Stimulated activated CD4-positive, alpha-beta T cell treated with anti-CD3 and anti-CD28 coated beads, Interleukin-4, amount 100 ng/mL, for 4 hours (primary cell): ENCODE measurements at places on chromosomes 3 and 15.

GRCh38 chr15:80778964-80779657 is at the start of gene CEMIP:
CEMIP (plus strand) TSS chr15:80779370; CDS start chr15:80873880, 94,510 bp downstream.
- DNase-seq = peak; percentile 57

- DNase-seq = no peak
Measured at GRCh38 chr3:176075046-176075445, 1122.2 kb downstream of the TBL1XR1 start.

GRCh38 chr3:22098021-22098420 is 347.0 kb upstream of the ZNF385D start:
- no peak for DNase-seq

GRCh38 chr3:189638276-189639031 is 7.3 kb downstream of the TP63 start:
- no peak for DNase-seq

- DNase-seq = no peak
Measured at GRCh38 chr3:48546203-48546829, 10.3 kb downstream of the PFKFB4 start.

GRCh38 chr3:38227989-38228388 is 37.6 kb upstream of the SLC22A13 start:
- no peak for DNase-seq

- DNase-seq = no peak
Measured at GRCh38 chr3:193637831-193638230, 44.8 kb downstream of the OPA1 start.

- DNase-seq = no peak
Measured at GRCh38 chr15:65956307-65956706, 87.0 kb downstream of the RAB11A start.

GRCh38 chr15:70477750-70478250 is 285.6 kb downstream of the UACA start:
- DNase-seq = no peak

- DNase-seq = no peak
Measured at GRCh38 chr15:24944954-24945353, 9.8 kb upstream of the SNRPN start.

DNA sequence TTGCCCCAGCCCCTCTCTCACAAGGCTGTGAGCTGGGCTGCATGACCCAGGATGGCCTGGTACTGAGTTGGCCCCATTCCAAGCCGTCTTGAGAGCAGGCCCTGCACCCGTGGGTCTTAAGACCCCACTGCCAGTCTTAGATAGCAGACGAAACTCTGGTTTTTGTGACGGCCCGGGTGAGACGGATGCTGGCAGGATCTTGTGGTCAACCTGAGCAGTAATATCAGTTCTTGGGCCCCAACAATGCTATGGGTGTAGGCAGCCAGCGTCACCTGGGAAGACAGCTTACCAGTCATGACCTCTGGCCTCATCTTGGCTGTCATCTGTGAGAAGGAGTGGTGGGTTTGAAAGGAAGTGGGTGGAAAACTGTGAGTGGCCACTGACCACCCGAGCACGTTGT is 305.8 kb downstream of the ARRDC4 start:
- DNase-seq = no peak

- DNase-seq = no peak
Measured at GRCh38 chr15:81023483-81024264, 23.0 kb downstream of the TLNRD1 start.

DNA sequence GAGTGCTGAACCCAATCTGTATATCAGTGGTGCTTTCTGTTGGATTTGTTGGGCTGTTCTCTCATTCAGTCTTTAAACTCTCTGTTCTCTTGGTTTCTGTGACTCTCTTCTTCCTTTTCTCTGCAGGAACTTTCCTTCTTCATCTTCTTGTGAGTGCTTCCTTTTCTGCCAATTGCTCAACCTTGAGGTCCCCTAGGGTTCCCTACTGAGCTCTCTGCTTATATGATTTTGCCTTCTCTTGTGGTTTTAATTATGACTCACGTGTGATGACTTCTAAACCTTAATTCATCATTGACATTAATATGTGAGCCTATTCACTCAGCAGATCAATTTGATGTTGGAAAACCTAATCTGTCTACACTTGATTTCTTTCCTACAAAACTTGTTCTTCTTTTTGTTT is 39.4 kb downstream of the MOBP start:
- no peak for DNase-seq

DNA sequence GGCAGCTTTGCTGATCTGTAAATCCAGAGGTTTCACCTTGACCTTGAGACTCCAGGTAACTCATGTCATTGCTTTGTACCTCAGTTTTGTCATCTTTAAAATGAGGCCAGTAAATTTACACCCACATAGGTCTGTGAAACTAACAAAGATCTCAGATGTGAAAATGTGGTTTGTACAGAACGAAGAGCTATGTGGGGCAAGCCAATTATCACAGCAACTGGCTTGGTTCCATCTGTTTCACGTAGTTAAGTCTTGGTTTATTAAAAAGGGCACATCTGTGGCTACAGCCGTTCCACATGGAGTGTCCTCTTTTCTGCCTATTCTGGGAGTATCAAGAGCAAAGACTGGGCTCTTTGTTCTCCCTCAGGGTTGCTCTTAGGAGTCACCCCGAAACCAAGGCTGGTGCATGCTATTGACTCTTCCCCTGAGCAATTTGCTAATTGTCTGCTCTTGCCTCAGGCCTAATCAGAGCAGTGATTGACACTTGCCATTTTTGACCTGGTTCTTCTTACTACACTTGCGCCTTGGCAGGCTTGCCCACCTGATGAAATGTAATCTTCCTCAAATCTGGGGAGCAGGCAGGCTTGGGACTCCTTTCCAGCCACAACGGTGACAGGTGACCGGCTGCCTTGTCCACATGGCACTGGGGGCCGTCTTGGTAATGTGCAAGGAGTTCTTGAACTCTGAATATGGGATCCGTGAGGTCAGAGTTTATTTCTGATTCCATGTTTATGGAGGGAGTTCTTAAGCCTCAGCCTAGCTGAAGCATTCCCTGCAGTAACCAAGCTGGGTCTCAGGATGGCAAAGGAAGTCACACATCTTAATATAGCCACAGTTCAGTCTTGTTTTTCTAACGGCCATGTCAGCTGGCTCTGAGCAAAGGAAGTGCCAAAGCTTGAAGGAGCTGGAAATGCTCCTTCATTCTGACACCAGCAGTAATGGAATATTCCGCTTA is 40.1 kb downstream of the EAF1 start:
- DNase-seq = no peak

DNA sequence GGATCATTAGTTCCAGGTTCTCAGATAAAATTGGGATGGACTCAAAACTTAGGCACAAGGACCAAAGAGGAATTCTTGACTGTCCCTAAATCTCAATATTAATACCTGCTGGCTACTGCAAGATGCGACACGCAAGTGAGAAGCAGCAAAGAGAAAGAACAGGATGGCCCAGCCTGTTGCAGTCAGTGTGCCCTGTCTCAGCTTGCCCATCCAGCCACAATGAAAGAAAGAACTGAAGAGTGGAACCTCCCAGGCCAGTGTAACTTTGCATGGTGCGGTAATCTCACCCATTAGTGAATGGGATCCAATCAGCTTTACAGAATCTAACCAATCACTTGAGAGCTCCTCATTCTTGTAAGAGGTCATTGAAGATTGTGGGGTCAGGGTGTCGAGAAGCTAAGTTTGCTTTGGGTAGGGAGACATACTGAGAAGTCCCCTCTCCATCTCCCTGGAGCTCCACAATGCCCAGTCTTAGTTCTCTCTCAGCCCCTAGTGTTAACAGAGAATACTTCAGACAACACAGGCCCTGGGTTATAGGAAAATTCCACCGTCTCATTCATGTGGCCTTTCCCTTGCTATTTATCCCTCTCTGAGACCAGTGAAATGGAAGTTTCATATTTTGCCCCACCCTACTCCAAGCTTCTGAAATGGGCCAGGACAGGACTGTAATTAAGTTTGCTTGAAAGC is 3.2 kb upstream of the SLC9A9 start:
- DNase-seq = no peak

GRCh38 chr3:183244219-183244618 is 8.8 kb upstream of the B3GNT5 start:
- no peak for DNase-seq

- DNase-seq = no peak
Measured at GRCh38 chr3:36166477-36166876, 213.8 kb upstream of the STAC start.

- peak; percentile 70 for DNase-seq
Measured at GRCh38 chr3:36944641-36945270, at the start of gene TRANK1. TRANK1 (minus strand) TSS chr3:36945054; CDS start chr3:36944809, 245 bp downstream.

DNA sequence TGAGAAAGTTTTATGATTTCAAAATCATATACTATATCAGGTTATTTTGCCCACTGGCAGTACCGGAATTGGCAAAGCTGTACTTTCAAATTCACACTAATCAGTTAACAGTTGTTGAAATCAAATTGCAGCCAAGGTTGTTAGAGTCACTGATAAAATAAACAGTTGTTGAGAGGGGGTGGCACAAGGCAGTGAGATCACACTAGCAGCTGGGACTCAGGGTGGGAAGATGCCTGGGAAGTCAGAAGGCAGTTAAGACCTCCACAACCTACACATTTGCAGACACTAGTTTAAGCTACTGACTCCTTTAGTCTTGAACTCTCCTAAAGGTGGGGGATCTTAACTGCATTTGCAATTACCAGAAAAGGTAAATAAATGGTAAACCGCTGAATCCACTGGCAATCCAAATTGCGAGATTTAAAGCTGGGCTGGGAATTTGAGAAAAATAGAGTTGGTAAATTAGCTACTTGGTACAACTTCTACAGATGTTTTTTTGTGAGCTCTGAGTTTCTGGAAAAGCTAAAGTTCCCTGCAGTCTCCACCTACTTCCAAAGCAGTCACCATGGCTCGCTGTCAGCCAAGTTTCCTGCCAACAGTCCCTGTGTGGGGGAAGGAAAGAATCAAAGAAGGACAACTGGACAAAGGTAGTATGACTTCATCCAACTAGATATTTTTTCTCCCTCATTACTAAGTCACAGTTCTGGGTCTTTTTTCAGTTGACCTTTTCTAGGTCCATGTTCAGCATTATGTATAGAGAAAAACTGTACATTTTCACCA is 105.7 kb downstream of the ZNF385D start:
- no peak for DNase-seq

DNA sequence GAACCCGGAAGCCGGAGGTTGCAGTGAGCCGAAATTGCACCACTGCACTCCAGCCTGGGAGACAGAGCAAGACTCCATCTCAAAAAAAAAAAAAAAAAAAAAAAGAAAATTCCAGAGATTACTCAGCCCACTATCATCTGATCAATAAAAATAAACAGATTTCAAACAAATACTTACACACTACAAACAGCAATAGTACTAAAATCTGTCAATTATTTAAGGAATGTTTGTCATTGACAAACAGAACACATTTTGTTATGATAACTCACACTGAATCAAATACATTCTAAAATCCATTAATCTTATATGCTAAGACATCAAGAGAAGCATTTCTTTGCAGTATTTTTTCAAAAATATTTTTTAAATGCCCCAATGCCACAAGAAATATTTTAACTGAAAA is 7.6 kb downstream of the MYO9A start:
- DNase-seq = no peak

DNA sequence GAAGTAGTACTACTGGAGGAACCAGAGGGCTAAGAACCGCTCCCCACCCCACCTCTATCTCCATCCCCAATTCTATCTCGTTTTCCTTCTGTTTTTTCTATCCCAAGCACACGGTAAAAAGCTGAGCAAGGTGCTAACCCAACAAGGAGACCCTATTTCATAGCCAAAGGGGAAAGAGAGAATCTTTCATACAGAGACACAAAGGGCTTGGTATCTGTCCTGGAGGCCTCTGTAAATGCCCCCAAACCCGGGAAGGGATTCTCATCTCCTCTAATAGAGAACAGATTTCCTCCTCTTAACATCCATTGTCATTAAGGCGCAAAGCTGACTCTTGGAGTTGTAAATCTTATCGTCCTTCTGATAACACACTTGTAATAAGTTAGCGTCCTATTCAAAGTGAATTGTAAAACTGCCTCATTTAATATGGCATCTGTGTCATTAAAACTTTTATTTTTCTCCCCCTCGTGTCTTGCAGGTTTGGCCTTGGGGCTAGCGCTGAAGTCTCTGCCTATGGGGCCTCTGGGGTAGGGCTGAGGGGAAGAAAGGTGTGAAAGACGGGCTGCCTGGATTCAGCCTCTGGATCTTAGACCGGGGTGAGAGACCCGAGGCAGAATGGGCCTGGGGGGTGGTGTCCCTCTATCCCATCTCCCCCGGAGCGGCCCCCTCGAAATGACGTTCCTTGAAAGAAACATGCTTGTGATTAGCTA is 12.1 kb downstream of the NR2F2 start:
- DNase-seq = no peak

GRCh38 chr3:102183186-102183585 is 251.6 kb upstream of the ZPLD1 start:
- no peak for DNase-seq

DNA sequence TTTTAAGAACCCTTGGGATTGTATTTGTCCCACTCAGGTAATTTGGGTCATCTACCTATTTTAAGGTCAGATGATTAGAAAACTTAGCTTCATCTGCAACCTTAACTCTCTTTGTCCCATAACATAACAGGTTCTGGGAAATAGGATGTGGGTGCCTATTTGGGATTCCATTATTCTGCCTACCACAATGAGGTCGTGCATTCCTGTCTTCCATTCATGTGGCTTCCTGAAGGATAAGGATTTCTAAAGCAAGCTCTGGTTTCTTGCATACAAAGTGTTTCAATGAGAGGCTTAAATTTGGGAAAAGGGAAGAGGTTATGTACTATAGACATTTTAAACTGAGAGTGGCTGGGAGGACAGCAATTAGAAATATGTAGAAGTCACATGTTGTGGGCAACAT is 190.3 kb downstream of the MCTP2 start:
- no peak for DNase-seq

- DNase-seq = no peak
Measured at GRCh38 chr3:57166660-57167059, 1.5 kb upstream of the IL17RD start.

GRCh38 chr3:13025090-13025489 is 48.1 kb downstream of the IQSEC1 start:
- DNase-seq = no peak
